Stimulated activated CD4-positive, alpha-beta T cell treated with anti-CD3 and anti-CD28 coated beads, Interleukin-12 subunit alpha, Interleukin-12 subunit beta, amount 100 ng/mL, for 48 hours (primary cell): ENCODE measurements at places on chromosomes 3 and 15.

- no peak for DNase-seq
Observed at GRCh38 chr3:114872588-114872987, 274.5 kb downstream of the ZBTB20 start.

DNA sequence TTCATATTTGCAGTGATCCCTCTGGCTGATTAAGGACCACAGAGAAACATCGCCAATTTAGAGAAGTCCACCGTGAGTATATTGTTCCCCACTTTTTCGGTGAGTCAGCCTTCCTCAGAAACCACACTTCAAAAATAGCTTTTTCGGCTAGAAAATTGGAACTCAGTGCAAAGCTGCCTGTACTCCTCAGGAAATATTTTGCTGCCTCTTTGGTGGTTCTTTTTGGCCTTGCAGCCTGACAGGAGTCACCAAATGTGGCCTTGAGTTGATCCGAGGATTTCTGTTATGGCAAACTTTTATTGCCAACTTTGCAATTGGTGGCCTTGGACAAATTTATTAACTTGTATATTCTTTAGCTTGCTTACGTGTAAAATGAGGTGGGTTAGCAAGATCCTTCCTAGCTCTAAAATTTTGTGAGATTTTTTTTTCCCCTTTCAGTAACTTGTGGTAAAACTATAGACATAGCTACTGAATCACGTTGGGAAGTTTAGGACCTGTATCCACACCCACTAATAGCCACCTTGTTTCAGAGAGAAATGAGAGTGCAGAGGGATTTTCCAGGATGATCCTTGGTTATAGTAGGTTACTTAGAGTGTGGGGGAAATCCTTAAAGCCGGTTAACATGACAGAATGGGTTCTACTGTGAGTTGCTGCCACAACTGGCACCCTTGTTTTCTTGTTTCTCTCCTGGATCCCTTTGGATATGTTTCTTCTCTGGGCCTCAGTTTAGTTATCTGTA lies 9.9 kb downstream of the ARL6IP5 start:
- DNase-seq: no peak

DNA sequence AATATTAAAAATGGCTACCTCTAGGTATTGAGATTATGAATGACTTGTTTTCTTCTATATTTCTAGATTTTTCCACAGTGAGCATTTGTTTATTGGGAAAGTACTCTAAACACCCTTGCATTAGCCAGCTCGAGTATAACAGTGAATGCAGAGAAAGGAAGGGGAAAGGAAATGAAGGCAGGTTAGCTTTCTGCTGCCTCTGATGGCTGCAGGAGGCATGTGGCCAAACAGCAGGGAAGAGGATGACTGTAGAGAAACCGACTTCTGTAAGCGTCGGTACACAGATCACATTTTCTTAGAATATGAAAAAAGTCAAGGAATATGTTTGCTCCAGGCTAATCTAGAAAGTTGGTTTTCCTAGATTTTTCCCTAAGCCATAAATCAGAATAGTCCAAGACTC lies 19.8 kb downstream of the GNB5 start:
- no peak for DNase-seq

GRCh38 chr3:65305836-65306235 lies 618.0 kb upstream of the ADAMTS9 start:
- DNase-seq: no peak

DNA sequence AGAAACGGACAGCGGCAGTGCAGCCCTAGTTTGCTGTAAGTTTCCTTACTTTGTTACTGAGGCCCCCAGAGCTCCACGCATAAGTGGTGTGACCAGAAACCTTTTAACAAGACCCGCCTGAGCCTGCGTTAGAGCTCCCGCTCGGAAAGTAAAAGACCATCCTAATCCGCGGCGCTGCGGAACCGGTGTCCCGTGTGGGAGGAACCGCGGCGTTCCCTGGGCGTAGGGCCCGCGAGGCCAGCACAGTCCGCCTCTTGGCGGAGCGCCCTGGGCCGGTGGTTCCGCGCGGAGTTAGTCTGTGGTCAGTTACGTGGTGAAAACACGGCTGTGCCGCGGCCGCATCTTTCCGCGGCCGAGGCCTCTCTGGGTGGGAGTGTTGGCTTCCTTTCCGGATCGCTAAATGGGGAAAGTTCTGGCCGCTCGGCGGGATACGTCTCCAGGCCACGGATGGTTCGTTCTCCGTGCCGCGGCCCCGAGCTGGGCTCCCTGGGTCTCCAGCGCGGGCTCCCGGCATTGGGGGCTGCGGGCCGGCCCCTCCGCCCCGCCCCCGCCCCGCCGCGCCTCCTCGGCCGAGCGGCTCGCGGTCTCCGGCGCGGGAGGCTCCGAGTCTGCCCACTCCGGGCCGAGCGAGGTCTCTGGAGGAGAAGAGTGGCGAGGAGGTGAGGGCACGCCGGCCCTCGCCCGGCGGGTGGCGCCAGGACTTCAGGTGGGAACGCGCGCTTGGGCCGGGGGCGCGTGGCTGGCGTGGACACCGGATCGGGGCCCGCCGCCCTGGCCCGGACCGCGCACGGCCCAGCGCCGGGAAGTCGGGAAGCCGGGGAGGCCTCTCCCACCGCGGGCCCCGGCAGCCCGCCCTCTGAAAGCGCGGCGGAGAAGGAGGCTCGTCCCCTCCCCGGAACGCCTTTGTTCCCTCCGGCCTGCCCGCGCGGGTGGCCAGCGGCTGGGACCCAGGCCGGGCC lies 754 bp downstream of the B3GNT5 start:
- no peak for DNase-seq

DNA sequence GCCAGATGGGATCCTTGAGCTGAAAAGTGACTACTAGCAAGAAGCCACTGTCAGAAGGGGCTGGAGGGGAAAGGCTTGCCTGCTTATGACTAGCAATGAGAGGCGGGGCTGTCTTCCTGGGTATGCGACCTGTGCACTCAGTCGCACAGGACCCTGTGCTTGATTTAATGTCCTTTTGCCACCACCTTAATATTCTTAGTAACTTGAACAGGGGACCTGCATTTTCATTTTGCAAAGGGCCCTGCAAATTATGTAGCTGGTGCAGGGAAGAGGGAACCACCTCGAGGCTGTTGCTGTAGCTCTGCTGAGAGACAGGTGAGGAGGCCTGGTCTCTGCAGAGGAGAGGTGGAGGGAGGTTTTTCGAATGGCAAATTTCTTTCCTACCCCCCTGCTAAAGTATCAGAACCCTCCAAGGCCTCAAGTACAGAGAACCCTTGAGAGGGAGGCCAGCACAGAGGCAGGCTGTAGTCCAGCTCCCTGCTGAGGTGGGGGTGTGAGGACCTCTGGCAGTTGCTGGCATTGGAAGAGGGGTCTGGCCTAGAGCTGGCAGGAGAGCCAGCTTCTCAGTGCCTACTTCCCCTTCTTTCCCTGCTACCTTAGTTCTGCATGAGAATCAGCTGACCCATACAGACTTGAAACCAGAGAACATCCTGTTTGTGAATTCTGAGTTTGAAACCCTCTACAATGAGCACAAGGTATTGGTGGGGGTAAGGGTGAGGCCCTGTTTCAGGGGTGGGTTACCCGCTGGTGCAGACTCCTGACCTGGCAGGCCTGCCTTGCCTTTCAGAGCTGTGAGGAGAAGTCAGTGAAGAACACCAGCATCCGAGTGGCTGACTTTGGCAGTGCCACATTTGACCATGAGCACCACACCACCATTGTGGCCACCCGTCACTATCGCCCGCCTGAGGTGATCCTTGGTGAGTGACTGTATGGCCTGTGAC lies 11.4 kb downstream of the CLK3 start:
- DNase-seq: no peak

GRCh38 chr3:70264122-70264780 lies 48.2 kb downstream of the MDFIC2 start:
- DNase-seq: no peak

DNA sequence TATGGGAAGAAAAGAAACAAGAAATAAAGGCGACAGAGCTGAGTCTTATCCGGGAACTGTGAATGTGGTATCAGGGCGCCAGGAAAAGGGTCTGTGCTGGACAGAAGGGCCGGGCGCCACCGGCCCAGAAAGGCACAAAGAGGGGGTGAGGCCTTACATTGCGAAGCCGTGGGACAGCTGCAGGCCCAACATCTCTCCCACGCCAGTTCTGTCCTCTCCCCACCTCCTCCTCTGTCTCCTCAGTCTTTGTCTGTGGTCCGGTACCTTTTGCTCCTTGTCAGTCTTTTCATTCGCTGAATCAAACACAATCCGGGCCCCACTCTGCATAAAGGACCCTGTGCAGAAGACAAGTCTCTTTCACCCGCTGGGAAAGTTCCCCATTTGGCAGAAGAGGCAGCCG lies 81.8 kb downstream of the LRIG1 start:
- no peak for DNase-seq

DNA sequence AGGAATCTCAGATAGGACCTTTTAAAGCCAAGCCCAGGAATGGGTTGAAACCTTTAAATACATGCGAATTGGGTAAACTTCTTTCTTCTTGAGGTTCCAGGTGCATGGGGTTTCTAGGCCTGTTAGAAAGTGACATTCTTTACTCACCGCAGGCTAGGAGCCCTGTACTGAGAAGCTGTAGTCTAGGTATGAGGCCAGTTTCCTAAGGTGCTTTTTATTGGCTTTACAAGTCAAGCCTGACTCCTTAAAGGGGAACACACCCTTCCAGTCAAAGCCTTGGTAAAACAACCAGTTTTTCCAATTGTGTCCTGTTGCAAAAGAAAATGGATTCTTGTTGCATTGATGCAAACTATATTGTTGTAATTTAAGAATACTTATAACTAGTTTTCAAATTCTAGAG lies 76.1 kb upstream of the ATP11B start:
- no peak for DNase-seq

DNA sequence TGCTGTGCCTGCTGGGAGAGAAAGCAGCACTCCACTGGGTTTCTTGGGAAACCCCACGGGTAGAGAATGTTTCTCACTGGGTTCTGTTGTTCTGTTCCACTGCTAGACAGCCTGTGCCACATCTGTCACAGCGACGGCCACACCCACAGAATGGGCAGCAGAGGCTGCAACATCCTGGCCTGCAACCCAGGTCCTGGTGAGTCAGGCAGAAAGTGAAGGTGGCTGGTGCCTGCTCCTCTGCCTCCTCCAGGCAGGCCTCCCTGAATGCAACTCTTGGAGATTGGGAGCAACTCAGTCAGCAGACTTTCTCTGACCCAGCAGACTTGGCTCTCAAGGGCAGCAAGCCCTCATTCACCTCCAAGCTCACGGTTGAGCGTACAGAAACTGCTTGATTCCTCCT lies 13.0 kb downstream of the C3orf18 start:
- no peak for DNase-seq

GRCh38 chr15:82750831-82751180 lies 41.1 kb upstream of the AP3B2 start:
- no peak for DNase-seq

DNA sequence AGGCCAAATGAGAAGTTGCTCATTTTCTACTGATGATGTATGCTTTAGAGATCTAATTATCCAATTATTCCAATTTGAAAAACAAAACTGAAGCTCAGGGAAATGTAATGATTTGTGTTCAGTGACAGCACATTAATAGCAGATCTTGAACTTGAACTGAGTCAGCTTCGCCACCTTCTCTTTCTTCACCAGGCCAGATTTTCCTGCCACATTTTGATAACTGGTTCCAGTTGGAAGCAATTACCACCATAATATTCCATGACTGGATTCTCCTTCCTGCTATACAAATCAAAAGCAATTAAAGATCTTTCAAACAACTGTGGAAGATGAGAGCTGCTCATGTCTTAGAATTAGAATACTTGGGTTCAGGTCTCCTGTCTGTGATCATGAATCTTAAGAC lies 334.1 kb downstream of the RBMS3 start:
- no peak for DNase-seq

DNA sequence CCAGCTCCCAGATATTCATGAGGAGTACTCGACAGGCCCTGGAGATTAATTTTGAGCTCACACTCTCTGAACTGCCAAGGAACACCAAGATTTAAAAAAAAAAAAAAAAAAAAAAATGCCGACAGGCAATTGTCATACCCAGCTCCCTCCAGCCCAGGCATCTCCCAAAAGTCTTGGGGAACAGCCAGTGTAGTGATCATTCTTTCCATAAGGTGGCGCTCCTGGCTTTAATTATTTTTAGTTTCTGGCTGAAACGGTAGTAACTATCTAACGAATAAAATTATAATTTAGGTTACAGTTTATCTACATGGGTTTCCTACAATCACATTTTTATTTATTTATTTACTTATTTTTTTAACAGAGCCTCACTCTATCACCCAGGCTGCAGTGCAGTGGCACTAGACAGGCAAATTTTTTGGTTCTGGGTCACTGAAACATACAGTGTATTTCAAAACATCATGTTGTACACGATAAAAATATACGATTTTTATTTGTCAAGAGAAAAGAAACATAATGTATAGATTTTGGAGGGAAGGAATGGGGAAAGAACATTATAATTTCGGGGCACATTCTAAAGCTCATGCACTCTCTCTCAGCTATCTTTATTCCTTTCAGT lies 157.3 kb downstream of the ADAMTS9 start:
- DNase-seq: no peak

DNA sequence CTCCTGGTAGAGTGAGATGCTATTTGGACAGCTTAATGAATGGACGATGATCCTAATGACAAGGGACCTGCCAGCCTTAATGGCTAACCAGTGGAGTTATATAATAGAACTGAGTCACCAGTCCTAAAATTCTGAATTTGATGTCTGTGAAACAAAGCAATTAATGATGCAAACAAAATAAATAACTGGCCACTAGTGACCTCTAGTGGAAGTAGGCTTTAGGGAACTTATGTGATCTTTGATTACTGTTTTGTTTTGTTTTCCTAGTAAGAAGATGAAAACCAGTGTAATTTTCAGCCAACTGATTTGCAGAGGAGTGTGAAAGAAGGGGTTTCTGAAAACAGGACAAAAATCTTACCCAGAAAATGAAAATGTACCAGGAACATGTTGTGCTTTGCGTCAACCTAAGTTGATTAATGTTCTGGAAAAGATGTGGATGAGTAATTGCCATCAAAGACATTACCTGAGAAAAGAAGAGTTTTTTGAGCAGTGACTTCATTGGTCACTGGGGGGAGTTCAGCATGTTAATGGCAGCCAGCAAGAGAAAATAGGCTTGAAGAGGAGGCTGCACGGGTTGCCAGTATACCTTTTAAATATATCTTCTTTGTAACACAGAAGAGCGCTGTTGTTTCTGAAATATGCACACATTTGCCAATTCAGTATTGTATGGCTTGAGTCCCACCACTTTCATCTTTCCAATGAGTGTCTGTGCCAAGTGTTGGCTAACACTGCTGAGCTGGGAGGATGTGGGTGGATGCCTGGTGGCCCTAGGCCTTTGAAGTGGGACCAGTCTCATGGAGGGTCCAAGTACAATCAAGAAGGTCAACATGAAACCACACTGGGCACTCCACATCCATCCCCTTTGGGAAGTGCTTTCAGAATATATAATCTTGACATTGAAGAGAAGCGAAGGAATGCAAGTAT lies 9.3 kb downstream of the VEPH1 start:
- no peak for DNase-seq

- no peak for DNase-seq
Observed at GRCh38 chr15:40836020-40836419, 7.5 kb upstream of the PPP1R14D start.
